Activated T-cell treated with anti-CD3 and anti-CD28 coated beads, Interleukin-2, amount 50 U/mL, for 24 hours (primary cell): ENCODE measurements at places on chromosomes 5 and 9.

GRCh38 chr9:99516657-99517049 lies 294.6 kb downstream of the SEC61B start:
- no peak for DNase-seq

DNA sequence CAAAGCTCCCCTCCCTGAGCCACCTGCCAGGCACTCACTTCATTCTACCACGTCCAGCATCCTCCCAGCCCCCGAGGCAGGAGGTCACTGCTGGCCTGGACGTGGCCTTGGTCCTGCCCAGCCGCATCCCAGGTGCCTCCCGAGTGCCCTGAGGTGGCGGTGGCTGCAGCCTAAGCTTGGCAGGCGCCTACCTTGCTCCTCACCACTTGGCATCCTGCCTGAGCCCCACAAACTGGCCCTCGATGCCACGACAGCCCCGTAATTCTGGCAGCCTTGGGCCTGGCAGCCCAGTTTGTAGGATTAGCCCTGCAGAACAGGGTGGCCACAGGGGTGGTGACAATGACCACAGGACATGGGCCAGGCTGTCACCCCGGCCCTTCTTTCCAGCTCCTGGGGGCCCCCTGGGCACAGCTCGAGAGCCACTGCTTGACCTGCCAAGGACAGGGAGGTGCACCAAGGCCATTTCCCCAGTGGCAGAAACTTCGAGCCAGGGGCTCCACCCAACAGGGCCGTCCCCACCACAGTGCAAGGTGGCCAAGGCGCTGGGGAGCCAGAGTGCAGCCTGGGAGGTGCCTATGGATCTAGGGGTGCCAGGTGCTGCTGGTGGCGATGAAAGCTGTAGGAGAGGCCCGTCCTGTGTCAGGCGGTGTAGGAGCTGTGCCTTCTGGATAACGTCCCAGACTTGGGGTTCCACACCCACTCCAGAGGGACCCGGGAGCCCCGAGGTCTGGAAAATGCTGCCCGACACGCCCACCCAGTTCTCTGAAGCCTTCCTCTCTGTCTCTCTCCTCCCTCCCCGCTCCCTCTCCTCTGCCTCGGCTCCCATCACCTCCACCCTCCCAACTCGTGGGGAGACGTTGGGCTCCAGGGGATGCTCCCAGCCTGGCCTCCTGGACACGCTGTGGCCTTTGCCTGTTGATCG lies 18.4 kb downstream of the NKD2 start:
- no peak for DNase-seq

GRCh38 chr5:136062366-136063274 lies 33.8 kb downstream of the TGFBI start:
- no peak for DNase-seq

- DNase-seq: no peak
These were observed 9.8 kb downstream of the NHP2 start for GRCh38 chr5:178143901-178144300.

GRCh38 chr5:91339063-91339705 lies 43.9 kb downstream of the ARRDC3 start:
- no peak for DNase-seq

DNA sequence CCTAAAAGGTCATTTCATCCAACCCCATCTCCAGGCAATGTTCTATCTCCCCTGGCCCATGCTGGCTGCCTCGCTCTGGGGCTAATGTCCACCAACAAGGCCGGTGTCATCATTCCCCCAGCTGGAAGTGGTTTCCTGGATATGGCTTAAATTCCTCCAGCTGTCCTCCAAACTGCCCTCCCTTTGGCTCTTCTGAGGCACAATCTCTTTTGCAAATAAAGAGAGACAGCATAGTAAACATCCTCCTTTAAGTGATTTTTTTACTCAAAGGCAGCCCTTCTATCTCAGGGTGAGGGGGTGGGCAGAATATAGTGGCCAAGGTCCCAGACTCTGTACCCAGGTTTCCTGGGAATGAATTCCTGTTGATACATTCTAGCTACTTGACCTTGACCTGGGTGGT lies 117.4 kb upstream of the PANK3 start:
- no peak for DNase-seq

GRCh38 chr5:72280581-72281069 lies 39.4 kb downstream of the MRPS27 start:
- DNase-seq: no peak

DNA sequence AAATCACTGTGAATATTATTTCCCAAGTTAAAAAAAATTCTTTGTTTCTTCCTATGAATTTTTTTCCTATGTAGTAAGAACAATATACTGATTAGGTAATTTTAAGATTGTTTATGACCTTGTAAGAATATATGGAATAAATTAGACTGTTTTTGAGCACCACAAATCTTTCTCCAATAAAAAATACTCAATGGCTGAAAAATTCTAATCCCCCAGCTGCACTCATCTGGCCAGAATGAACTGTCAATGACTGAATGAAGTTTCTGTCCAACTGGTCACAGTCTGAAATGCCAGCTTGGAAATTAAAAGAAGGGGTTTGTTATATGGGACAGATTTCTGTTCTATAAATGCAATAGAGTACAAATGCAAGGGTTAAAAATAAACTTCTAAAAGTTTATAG lies 569.5 kb upstream of the SEMA6A start:
- DNase-seq: no peak

DNA sequence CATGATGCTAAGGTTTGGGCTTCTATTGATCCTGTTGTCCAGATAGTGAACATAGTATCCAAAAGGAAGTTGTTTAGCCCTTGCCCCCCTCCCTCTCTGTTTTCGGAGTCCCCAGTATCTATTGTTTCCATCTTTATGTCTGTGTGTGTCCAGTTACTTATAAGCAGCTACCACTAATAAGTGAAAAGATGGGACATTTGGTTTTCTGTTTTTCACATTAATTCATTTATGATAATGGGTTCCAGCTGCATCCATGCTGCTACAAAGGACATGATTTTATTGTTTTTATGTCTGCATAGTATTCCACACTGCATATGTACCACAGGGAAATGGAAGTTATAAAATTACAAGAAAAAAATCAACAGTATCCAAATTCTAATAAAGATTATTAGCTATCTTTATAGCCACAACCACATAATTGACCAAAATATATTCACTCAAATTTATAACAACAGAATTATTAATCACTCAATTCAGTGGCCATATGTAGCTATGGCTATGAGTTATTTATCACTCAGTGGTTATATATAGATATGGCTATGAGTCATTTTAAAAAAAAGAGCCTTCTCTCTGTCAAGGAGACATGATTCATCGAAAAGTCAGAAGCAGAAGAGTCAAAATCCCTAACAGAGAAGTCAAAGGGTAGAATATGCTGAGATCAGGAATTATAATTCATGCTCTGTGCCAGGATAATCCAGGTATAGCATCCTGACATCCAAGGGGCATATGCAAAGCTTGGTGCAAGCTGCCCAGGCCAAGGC lies 367.5 kb downstream of the DEPDC1B start:
- no peak for DNase-seq

GRCh38 chr9:134670851-134671281 lies 29.3 kb downstream of the COL5A1 start:
- no peak for DNase-seq

DNA sequence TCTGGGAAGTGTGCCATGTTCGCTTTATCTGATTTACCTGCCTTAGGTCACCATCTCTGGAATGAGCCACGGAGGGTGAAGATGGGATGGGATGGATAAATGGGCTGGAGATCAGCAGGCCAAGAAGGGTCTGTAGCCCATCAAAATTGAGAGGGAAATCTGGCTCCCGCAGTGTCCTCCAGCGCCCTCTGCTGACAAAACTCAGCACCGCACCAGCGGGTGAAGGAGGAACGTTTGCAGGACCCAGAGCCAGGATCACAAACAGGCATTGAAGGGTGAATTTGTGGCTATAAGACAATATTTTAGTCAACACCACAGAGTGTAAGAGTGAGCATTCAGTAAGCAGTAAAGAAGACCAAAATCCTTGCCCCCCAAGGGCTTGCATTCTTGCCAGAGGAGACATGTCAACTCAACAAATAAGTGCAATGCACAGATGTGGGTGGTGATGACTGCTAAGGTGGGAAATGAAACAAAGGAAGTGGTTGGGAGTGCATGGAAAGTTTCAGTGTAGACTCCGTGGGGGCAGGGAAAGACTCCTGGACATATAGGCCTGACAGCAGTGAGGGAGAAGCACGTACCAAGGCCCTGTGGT lies 124.4 kb downstream of the TENT4A start:
- DNase-seq: peak; percentile 46

DNA sequence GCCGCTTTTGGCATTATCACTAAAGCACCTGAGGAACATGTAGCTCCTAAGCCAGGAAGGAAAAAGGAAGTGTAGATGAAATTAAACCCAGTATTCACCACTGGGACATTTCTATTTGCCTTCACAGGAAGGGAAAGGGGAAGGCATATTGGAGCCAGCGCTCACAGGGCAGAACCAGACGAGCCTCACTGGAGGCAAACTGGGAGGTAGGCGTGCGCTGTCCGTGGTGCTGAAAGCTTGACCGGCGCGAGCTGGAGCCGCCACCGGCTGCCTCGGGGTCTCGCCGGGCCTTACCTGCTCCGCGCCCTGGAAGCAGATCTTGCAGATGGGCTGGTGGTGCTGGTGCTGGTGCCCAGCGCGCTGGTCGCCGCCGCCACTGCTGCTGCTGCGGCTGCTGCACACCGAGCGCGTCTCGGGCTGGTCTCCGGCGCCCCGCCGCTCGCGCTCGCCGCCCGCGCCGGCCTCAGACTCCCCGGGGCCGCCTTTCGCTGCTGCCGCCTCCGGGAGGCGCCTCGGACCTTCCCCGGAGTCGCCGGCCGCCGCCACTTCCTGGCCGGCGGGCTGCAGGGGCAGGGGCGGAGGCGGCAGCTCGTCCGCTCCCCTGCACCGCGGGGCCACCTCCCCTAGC lies 732 bp downstream of the MARCHF11 start:
- DNase-seq: peak; percentile 38

DNA sequence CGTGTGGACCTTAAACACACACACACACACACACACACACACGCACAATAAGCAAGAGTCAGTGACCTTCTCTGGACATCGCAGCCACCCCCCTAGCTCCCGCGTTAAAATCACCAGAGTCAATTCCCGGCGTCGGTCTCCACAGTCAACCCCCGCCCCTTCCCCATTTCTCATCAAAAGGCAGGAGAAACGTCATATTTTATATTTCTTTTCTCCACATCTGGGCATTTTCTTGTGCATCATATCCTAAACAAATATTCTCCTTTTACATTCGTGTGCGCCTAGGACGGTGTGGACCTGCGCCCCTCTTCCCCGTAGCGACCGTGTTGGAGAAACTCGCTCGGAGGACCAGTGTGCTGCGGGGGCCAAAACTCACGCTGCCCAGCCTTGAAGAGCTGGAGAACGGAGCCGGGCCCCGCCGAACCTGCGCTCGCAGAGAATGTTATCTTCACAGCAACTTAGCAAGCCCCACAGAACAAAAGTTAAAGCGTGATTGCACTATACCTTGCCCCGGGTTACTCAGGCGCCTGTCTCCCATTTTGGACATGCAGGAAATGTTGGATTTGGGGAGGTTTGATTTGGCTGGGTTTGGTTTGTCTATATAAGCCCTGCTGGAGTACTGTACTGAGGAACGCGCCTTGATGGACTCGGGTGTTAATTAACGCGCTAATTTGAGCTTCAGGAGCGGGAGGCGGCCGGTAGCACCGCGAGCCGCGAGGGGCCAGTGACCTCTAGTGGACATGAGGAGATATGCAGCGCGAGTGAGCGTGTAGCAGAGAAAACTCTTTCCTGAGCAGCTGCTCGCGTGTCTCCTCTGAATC lies 192.4 kb downstream of the MEF2C start:
- DNase-seq: peak; percentile 75

DNA sequence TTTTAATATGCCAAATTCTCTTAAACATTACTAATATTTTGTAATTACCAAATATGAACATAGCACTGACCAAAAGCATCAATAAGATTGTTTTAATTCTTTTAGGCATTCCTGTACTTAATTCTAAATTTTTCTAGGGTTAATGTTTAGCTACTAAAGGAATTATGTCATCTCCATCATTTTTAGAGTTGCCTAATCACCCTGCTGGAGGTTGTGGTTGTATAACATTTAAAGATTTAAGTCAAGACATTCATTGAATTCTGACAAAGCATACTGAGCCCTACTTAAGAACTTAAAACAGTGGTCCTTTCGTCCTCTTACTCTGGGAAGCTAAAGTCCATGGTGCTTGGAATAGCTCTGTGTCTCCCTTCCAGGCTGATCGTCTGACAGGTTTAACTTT lies 28.1 kb upstream of the DAB2 start:
- DNase-seq: no peak

- no peak for DNase-seq
These were observed 214.4 kb upstream of the S1PR3 start for GRCh38 chr9:88776717-88777497.
